ENCODE measurements at places on chromosomes 7 and 10.

GRCh38 chr10:45532480-45532879 is 140.1 kb downstream of the ZFAND4 start:
- DNase-seq, result no peak

- DNase-seq, result no peak
These were observed 167.2 kb downstream of the SLIT1 start for GRCh38 chr10:97018251-97019212.

DNA sequence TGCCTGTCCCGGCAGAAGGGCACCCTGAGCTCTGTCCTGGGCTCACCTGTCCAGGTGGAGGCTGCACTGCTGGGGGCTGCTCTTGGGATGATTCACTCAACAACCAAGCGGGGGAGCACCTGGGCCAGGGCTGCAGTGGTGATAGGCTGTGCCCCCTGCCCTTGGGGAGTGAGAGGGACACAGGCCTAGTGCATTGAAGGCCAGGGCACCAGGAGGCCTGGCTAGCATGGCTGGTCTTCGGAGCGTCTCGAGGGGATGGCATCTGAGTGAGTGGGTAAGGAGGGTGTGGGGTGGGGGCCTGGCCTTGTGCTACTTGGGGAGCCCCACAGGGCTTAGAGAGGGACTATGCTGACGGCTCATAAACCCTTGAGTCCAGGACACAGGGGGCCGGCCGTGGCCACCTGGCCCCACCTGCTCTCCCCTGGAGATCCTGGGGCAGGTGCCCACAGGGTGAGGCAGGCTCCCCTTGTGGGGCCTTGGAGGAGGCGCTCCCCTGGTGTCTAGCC is 3.1 kb downstream of the PWWP2B start:
- DNase-seq, result no peak

DNA sequence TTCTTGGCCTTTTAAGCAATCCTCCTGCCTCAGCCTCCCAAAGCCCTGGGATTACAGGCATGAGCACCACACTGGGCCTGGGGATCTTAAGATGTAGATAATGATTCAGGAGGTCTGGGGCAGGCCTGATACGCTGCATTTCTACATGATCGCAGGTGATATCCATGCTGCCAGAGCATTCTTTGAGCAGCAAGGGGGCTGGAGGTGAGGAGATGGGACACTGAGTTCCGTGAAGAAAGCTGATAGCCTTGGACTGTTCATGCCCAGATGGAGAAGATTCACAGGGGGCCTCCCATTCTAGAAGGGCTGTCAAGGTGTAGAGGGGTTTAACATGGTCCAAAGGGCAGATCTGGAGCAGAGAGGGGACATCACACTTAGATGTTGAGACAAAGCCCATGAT is 480.3 kb downstream of the RPS24 start:
- DNase-seq, result no peak

- DNase-seq, result peak; percentile 87
These were observed at the start of gene ZKSCAN5 for GRCh38 chr7:99504603-99505323. Gene ZKSCAN5, plus strand, starts transcription at chr7:99504662. Its CDS starts 1,383 bp downstream, at chr7:99506045.

Data from retinal pigment epithelial cell (primary cell).